GM23338 (cell line): ENCODE measurements at places on chromosomes 2 and 18. TPM values are rescaled to one million over a fixed set of nuclear protein-coding genes. Genes with fewer than 3 reads are reported as not detected.

KDSR gene
- total RNA-seq = 31.0 and 36.3 TPM in 2 replicates

HOXD4 gene
- not detected in 2 replicates for total RNA-seq

DNA sequence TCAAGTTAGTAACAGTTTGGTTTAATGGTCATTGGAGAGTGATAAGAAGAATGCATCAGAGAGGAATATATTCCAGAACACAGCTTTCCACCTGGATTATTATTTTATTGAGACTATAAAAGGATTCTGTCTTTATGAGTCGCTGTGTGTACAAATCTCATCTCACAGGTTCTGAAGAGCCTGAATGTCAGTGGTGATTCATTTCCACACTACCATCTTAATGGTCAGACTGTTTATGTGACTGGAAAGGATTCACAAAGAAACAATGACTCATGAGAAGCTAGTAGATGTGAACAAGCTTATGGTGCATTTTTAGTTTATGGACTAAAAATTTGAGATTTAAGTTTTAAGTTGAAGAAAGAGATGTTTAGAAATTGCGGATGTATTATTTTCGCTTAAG lies 685.4 kb upstream of the NRXN1 start:
- no peak for DNase-seq

HOXD3 gene
- not detected in 2 replicates for total RNA-seq

ESPNL gene
- 3.1 and 4.3 TPM in 2 replicates for total RNA-seq

SIX2 gene
- total RNA-seq = 0.31 and 0.87 TPM in 2 replicates

DNA sequence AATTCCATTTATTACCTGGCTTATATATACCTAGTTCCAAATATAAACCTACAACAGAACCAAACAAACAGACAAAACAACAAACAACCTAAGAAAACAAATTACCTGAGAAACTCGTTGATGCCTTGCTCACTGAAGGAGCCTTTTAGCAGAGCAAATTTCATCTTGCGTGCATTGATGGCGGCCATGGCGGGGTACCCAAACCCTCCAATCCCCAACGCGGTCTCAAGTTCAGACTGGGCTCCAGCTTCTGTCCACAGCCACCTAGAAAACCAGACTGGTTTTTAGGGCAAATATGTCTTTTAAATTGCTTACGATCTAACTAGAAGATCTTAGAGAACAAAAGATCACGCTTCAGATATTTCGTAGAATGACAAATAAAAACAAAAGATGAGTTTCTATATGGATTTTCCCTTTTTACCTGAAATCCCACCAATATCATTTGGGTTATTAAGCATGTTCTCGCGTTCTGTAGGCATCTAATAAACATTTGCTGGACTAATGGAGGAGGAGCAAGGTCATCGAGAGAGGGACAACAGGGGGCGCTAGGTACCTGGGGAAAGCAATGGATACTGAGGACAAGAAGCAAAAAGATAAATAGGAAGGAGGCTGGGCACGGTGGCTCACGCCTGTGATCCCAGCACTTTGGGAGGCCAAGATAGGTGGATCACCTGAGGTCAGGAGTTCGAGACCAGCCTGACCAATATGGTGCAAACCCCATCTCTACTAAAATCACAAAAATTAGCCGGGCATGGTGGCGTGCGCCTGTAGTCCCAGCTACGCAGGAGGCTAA lies 25.2 kb downstream of the PDIA6 start:
- peak; percentile 74 for DNase-seq

DUSP28 gene
- total RNA-seq = 1.0 and 2.7 TPM in 2 replicates

GRB14 gene
- 11.3 and 16.0 TPM in 2 replicates for total RNA-seq

PFN4 gene
- total RNA-seq = 0.28 TPM in 1 of 2 replicates, not detected in the other

DNA sequence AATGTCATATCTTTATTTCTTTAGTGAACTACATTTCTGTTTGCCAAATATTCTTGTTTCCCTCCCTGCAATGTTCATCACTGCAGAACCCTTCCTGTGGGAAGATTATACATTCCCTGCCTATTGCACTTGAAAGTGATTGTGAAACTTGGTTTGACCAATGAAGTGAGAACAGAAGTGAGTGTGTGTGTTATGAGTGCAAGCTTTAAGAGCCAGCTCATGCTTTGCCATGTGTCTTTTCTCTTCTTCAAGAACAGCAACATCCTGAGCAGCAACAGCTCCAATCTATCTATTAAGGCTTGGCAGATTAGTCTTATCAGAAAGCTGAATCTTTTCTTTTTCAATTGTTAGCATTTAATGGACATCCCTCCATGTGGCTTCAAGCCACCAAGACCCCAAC lies 42.0 kb upstream of the UBE2E3 start:
- no peak for DNase-seq

DNA sequence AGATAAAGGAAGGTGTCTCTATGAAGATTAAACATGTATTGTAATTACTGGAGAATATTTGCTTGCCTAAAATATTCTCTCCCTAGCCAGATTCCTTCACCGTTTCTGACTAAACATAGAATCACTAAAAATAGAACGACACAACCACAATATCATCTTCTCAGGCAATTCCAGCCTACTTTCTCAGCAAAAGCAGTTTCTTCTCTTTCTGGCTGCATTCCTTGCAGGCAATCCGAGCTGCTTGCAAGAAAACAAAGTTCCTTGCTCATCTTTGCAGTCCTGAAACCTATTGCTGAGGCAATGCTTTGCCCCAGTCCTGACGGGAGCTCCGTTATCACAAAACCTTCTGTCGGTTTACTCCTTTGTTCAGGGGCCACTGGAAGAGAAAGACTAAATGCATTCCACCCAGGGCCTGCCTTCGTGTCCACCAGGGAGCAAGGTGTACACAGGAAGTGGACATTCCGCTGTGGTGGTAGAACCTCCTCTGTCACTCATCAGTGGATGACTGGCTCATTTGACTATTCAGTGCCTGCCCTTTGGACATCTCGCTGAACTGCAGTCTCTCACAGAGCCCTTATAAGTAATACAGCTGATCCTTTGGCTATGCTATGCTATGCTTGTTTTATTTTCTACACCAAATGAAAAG lies 239.2 kb upstream of the DOK6 start:
- no peak for DNase-seq

CD8A gene
- 0.24 and 0.54 TPM in 2 replicates for total RNA-seq

POU3F3 gene
- 0.24 TPM in 1 of 2 replicates, not detected in the other for total RNA-seq

DNA sequence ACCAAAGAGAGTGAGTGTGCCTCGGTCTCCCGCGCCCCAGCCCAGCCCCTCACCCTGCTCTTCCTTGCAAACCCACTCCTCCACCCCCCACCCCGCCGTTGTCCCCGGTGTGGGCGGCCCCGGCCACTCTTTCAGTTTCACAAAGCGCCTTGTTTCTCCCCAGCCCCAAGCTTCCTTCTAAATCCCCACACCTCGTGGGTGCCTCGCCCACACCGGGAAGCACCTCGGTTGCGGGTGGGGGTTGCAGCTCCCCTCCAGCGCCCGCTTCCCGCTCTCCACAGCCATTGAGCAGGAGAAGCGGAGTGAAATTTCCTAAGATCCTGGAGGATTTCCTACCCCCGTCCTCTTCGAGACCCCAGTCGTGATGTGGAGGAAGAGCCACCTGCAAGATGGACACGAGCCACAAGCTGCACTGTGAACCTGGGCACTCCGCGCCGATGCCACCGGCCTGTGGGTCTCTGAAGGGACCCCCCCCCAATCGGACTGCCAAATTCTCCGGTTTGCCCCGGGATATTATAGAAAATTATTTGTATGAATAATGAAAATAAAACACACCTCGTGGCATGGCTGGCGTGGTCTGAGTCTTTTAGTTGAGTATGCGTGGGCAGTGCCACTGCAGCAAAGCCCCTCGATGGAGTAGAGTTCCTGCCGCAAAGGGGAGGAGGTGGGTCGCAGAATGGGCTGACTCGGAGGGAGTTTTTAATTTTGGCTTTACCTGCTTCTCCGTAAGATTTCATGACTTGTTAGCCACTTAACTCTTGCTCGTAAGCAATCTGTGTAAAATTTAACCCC lies 848 bp downstream of the TMSB10 start:
- DNase-seq = no peak

MFSD6 gene
- 9.6 and 15.8 TPM in 2 replicates for total RNA-seq
